ENCODE measurements at places on chromosomes 11 and 22.

GRCh38 chr22:50583294-50583861 lies 729 bp upstream of the CHKB start:
- no peak for DNase-seq

DNA sequence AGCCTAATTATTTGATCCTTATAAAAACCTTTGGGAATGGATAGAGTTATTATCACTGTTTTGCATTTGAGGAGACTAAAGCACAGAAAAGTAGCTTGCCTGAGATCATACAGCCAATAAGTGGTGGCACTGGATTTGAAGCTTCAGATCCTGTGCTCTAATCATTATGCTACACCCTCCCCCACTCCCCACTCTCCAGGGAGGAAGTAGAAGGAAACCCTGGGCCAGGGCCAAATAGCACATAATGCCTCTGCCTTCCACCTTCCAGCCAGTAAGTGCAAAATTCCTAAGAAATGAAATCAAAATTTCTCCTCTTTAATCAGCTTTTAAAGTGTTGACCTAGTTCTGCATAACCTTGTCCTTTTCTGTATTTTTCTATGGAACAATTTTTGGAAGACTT lies 61.6 kb downstream of the SIK2 start:
- no peak for DNase-seq

DNA sequence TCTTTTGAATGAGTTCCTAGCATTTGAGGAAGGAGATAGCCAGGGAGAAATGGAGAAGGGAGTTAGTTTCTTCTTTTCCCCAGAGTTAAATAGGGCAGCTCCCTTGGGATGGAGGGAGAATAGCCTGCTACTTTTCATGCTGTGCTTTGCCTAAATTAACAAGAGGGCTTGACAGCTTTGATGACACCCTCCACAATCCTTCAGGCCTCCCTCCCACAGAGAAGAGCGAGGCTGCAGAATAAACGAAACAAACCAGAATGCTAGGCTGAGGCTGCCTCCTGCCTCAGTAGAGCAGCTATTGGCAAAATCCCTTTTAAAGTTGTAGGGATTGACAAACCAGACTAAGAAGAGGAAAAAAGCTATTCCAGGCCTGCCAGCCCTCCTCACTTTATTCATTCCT lies 94.6 kb downstream of the C11orf58 start:
- no peak for DNase-seq

- DNase-seq, result no peak
Observed at GRCh38 chr11:125429174-125429707, 66.8 kb downstream of the FEZ1 start.

GRCh38 chr22:19880786-19881569 lies 26.3 kb upstream of the GNB1L start:
- no peak for DNase-seq

GRCh38 chr11:116611998-116612620 lies 160.7 kb downstream of the BUD13 start:
- DNase-seq, result no peak

GRCh38 chr11:20719821-20720220 lies 50.4 kb downstream of the NELL1 start:
- DNase-seq, result no peak

- no peak for DNase-seq
Observed at GRCh38 chr22:30742291-30743256, 47.9 kb downstream of the OSBP2 start.

DNA sequence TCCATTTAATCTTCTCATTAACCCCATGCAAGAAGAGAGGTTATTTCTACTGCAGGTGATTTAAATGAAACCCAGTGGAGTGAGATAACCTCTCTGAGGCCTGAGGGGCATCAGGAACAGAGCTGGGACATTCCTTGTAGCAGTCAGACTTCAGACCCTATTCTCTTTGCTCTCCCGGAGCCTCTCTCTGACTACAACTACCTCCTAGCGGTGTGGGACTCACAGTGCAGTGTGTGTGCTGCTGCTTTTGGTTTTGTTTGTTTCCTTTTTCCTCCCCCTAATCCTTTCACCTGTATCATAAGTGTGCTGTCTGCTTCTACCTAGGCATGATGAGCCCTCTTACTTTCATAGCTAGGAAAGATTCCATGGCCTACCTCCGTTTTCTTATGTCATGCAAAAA lies 769.6 kb downstream of the NTM start:
- no peak for DNase-seq

DNA sequence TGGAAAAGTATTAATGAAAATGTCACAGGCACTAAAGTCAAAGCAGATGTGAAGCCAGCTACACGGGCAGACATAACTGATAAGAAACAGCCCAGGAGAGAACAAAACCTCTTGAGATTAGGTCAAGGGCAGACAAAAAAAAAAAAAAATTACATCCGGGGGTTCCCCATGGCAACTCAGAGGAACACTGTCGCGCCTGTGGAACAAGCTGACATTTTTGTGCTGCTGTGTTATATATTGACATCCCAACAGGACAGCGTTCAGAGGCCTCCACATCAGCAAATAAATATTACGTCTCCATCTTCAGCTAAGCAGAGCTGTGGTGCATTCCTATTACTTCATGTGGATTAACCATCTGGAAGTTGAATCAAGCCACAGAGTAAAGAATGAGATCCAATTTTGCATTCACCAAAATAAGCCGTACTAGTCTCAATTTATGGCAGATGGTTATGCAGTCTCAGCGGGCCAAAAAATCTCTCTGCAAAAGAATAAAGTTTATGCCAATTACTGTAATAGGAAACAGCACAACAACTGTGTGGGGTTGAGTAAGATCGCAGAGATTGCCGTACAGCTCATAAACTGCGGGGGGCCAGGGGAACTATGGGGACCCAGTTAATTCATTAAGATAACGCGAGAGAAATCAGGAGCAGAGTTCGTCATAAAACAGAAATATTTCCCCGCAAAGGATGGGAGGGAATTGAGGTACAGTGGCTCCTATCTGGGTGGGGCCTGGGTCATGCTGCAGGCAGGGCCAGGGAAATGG lies 41.3 kb upstream of the MN1 start:
- no peak for DNase-seq

- no peak for DNase-seq
Observed at GRCh38 chr11:66417000-66417399, 3.8 kb upstream of the NPAS4 start.

DNA sequence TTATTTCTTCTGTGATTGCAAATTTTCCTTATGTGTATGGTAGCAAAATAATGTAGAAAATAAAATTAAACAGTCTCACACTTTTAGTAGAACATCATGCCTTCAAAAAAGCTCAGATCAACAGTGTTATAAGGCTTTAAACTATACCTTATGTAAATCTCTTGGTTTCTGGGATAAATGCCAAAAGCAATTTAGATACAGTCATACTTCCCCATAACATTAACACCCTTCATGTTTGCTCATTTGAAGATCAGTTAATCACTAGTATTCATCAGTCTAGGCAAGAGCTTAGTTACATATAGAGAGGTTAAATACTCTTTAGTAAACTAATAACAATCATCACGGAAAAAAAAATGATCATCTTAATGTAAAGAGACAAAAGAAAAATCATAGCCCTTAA lies 421.8 kb upstream of the ANO3 start:
- DNase-seq, result no peak

DNA sequence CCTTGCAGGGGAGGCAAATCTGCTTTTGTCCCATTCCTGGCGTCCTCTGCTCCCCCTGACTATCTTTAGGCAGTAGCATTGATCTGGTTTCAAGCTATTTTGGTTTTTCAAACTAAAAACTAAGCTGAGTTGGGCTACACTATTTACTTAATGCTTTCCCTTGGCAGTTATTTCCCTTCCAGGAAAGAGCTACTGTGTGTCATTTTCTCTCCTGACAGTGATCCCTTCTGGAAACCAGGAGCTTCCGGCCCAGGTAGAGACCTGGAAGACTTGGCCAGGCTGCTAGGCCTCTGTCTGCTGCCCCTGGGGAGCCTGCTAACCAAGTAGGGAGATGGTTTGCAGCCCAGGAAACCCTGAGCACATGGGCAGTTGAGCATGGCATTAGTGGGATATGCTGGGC lies 35.0 kb downstream of the NAV2 start:
- no peak for DNase-seq
